ENCODE measurements at places on chromosomes 3 and 15.

DNA sequence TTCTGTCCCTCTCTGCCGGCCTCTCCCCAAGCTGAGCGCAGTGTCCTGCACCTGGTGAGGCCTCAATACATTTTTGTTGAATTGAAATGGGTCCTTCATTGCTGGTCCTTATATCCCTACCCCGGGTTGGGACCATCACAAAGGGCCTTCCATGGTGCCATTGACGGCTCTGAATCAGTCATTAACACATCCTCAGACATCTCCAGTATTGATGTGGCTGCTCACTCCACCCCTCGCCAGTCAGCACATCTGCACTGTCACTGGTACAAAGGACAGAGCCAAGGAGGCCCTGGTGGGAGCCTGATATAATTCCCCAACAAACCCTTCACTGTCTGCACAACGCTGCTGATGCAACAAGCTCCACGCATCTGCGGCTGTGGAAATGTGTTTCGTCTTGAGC is 191.6 kb upstream of the TOPAZ1 start:
- no peak for DNase-seq

DNA sequence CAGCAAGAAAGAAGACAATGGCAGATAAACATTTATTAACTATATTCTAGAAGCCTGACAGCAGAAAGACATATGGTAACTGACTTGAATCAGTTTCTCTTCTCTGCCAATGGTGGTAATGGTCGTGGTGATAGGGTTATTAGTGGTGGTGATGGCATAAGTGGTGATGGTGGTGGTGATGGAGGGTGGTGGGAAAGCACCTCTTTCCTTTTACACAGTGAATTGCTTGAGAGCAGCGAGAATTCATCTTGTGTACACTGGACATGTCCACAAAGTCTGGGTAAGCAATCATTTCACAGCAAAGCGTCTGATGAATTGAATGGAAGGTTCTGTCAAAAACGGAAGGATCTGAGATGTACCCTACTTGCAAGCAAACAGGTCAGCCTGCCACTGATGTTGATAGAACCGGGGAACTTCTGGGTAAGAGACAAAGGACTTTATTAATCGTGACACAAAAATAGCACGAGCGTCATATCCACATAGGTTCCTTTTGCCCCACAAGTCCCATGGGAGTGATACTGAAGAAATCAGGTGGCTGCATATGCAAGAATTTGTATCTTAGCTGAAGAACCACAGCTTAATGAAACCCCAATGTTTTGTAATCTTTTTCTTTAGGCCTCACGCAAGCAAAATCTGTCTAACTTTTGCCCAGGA is 23.5 kb upstream of the TBC1D5 start:
- no peak for DNase-seq

- no peak for DNase-seq
Measured at GRCh38 chr15:42037656-42038055, 16.8 kb upstream of the PLA2G4E start.

GRCh38 chr3:152779653-152780052 is 55.3 kb upstream of the P2RY1 start:
- DNase-seq, result no peak

DNA sequence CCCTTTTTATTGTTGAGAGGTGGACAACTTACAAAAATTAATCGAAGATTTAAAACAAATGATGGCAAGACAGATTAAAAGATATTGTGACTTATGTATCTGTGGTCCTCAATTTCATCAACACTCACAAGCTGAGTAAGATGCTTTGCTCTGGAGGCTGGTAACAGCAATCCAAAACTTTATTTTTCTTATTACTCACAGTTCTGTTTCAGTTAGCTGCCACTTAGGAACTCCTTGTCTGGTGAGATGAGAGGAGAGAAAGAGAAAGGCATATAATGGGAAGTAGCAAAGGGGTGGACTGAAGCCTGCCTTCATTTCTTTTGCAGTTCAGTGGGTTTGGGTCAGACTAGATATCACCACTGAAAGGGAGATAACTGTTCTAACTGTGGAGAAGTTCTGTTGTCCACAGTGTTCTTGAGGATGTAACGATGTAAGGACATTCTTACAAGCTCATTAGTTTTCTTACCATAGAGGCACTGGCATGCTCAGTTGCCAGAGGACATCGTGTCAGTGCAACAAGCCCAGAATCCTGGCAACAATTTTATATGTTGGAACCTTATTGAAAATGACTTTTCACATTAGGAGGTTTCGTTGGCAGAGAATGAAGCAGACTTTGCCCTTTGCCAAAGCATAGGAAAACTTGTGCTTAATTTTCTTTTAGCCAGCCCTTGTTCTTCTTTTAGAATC is 93.6 kb downstream of the PLCL2 start:
- DNase-seq, result no peak

DNA sequence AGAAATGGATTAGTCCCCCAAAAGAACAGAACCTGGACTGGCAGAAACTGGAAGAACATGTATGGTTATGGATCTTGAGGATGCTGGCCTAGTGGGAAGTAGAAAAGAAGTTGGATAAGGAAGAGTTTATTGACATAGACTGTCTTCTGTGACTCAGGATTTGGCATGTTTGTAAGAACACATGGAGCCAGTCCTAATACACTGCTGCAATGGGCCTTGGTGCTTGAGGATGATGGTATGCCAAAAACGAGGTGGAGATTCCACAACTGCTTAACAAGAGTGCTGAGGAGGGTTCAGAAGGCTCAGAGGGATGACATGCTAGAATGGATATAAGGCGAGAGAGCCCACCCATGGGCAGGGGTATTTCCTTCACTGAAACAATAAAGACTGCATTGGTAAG is 22.4 kb downstream of the LZTFL1 start:
- DNase-seq, result no peak

- DNase-seq, result no peak
Measured at GRCh38 chr3:82293867-82294266, 532.4 kb upstream of the GBE1 start.

- DNase-seq, result peak; percentile 54
Measured at GRCh38 chr3:109532257-109533216, 195.2 kb upstream of the DPPA4 start.

GRCh38 chr3:177646749-177647148 is 449.5 kb upstream of the TBL1XR1 start:
- DNase-seq, result peak; percentile 45

GRCh38 chr3:45180051-45180450 is 33.9 kb upstream of the CDCP1 start:
- DNase-seq, result no peak

DNA sequence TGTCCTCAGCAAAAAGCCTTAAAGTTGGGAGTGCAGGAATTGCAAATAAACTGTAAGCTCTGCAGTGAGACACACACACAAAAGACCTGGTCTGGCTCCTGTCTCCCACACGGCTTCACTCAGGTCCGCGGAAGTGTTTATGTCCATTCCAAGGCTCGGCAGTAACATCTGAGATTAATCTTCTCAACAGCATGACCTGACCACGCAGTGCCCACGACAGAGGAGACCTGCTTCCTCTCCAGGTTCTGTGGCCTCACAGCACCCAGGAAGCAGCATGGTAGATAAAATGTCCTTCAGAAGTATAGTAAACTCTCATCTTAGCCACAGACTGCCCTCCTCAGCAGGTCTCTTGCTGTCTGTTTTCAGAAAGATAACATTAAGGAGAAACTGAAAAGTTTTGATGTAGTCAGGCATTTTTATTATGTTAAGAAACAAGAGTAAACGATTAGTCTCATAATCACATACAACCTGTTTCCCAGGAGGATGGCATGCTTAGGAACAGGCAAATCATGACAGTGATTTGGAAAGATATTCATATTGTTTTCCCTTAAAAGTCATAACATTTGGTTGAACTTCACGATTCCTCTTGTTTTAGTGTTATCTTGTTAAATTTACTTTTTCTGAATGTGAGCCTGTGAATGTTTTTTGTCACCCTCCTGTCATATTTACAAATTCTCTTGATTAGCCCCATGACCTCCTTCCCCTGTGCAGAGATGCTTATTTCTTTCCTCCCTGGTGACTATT is 34.6 kb downstream of the CD200R1L start:
- no peak for DNase-seq

DNA sequence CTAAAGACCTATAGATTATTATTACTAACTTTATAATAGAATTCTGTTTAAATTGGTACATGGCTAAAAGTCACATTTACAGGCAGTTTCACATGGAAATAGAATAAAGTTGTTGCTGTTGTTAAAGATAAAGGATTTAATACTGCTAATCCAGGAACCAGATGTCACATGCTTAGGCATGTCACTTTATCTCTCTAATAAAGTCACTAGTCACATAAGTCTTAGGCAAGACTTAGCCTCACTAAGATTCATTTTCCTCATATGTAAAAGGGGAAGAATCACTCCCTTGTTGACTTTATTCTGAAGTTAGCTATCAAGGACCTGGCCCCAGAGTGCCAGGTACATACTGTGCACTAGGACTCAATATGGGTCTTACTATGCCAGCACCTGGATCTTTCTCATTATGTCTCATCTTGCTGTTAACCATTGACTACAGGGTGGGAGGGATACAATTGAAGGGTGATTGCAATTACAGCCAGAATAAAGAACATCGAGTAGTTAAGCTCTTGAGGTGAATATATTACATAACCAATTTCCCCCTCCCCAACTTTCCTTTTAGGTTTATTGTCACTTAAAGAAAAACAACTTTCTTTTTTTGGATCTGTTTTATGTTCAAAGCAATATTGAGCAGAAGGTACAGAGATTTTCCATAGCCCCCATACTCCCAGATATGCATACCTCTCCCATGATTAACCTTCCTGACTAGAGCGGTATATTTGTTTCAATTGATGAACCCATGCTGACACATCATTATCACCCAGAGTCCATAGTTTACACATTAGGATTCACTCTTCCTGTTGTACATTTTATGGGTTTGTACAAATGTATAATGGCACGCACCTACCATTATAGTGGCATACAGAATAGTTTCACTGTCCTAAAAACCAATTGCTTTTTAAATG is 36.6 kb downstream of the LNP1 start:
- no peak for DNase-seq

DNA sequence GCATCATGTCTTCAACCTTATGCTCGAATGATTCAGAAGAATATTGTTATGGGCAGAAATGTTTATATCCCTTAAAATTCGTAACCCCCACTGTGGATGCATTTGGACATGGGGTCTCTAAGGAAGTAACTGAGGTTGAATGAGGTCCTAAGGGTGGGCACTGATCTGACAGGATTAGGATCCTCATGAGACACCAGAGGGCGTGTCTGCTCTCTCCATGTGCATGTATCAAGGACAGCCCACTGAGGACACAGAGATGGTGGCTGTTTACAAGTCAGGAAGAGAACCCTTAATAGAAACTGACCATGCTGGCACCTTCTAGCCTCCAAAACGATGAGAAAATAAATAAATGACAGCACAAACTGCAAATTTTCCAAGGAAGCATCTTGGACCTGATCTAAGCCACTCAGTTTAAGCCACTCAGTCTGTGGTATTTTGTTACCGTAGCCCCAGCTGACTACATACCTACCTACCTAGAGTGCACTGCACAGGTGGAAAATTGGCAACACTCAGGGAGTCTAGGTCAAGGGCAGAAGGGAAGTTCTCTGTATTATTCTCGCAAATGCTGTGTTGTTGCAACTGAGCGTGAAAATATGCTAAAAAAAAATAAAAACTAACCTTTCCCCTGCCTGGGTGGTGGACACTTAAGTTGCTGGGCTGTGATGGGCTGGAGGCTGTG is 126.6 kb downstream of the TJP1 start:
- no peak for DNase-seq

DNA sequence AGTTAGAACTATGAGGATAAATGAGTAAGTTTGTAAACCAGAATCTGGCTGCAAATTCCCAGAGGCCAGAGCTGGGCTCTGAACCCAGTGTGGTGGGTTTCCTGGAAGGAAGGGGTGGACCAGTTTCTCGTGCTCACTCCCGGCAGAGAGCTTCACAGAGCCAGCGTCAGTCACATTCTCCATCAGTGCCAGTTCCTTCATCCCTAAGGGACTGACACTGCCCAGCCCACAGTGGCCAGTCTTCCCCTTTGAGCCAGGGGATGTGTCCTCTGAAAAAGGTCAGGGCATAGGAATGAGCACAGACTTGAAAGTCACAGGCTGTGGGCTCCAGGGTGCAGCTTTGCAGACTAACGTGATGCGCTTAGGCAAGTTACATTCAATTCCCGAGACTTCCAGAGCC is 135.8 kb upstream of the HACD2 start:
- DNase-seq, result no peak

DNA sequence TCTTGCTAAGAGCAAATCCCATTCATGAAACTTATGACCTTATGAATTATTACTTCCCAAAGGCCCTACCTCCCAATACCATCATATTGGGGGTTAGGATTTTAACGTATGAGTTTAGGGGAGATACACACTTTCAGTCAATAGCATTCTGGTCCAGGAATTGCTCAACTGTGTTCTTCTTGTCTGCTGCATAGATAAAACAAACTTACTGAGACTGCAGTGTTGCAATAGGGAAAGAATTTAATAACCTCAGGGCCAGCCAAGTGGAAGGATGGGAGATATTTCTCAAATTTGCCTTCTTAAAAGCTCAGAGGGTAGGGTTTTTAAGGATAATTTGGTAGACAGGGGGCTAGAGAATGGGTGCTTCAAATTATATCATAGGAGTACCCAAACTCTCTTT is 625.8 kb downstream of the OTOL1 start:
- no peak for DNase-seq

DNA sequence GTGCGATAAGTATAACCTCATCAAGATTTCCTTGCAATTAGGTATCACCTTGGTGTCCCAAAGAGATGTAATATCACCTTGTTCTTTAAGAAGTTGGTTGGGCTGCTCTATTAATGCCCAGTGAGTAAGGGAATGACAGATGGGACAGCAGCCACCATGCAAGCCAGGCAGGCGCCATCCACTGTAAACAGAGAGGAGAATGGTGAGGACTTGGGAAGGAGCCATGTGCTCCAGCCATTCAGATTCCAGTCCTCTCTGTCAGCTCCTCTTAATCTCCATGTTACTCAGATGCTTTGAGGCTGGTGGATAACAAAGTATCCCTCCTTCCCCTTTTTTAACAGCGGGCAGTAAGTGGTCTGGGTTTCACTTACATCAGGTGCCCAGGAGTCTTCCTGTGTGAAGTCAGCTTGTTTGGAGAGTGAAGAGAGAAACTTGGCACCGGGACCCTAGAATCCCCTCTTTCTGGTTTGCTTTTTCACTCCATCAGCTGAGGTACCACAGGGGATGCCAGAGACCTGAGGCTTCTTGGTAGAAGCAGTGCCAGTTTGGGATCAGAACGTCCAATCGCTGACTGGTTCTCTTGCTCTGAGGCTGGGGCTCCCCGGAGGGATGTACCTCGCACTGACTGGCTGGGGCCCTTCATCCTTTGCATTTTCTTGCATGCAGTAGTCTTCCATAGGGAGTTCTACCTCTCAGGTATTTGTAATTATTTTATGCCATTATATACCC is 29.5 kb downstream of the SLCO3A1 start:
- no peak for DNase-seq
